BJ (cell line): ENCODE measurements at places on chromosomes 6 and 20.

GRCh38 chr6:56727097-56727850, 84.6 kb upstream of the DST start:
- DNase-seq = no peak

GRCh38 chr6:142567461-142567860, 265.7 kb downstream of the ADGRG6 start:
- no peak for DNase-seq

GRCh38 chr6:24313251-24314141, 44.4 kb downstream of the DCDC2 start:
- no peak for DNase-seq

GRCh38 chr6:151225919-151226318, 13.8 kb upstream of the AKAP12 start:
- no peak for DNase-seq

DNA sequence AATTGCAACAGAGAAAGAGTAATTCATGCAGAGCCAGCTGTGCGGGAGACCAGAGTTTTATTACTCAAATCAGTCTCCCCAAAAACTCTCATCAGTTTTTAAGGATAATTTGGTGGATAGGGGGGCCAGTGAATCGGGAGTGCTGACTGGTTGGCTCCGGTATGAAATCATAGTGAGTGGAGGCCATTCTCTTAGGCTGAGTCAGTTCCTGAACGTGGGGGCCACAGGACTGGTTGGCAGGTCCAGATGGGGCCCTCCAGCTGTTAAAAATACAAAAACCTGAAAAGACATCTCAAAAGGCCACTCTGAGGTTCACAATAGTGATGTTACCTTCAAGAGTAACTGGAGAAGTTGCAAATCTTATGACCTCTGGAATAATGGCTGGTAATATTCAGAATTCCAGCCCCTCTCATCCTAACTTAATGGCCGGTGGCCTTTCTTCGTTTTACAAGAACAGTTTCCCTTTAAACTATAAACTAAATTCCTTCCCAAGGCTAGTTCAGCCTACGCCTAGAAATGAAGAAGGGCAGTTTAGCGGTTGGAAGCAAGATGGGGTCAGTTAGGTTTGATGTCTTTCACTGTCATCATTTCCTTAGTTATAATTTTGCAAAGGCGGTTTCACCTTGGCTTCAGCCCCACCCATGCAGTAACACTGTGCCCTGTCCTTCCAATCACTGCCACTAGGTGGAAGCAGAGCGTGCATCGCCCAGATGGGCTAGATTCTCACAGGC, 6.8 kb upstream of the MICA start:
- no peak for DNase-seq

DNA sequence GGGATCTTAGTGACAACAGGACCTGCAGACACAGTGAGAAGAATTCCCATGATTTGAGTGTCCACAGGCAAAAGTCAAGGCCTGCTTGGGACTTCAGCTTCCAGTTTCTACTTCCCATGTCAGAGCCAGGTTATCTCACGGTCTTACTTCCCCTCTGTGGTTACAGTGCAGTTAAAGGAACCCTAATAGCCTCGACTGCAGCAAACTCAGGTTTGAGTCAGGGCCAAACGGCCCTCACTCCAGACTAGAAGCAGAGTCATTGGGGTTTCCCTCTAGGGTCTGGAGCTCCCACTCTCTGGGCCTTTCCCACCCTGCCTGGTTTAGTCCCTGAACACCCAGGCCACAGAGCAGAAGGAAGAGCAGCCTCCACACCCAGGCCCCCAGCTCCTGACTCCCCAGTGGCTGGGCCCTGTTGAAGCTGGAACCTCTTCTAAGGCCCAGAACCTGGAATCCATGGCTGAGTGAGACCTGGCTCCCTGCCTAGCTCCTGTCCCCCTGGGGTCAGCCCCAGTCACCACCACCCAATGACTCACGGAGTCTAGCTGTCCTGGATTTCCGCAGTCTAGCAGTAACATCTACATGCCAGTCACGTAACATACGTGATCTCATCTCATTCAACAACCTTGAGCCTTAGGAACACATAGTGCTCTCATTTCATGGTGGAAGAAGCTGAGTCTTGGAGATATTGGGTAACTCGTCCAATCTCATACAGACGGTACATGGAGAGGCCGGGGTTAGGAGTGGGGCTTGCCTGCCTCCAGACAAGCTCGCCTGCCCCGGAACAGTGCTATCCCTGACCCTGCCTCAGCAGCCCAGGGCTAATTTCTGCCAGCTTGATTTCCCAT, 9.2 kb upstream of the GHRH start:
- DNase-seq = no peak

- peak; percentile 70 for DNase-seq
Observed at GRCh38 chr20:31713312-31714273, 9.1 kb downstream of the BCL2L1 start.

- no peak for DNase-seq
Observed at GRCh38 chr20:56400001-56400640, 7.7 kb downstream of the CSTF1 start.

DNA sequence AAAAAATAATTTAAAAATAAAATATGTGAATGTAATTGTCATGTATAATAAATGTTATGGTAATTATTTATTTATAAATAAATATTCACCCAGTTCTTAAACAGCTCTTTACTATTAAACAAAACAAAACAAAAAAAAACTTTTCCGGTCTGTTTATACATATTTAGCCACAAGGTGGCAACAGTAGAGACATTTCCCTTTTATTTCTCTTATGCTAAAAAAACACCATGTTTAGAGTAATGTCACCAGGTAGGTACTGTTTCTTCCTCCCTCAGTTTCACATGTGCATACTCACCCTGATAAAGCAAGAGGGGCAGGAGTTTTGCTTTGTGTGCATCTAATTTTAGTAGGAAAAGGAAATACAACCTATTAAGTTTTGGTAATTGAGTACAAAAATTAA, 610.4 kb upstream of the IMPG1 start:
- DNase-seq = no peak

DNA sequence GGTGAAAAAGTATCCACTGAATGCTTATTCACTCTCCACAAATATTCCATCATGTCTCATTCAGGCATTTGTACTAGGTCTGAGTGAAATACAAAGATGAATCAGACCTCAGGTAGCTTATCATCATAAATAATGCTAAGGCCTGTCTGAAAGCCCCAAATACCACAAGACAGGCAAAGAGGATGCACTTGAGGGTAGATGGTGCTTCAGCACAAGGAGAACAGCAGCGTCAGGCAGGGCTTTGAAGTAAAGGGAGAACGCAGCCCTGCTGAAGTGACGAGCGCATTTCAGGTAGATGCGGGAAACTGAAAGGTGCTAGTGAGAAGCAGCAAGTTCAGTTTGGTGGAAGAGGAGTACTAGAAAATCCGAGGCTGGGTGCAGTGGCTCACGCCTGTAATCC, 38.7 kb downstream of the MAP3K5 start:
- no peak for DNase-seq

GRCh38 chr6:39770446-39770845, 21.7 kb upstream of the DAAM2 start:
- no peak for DNase-seq

DNA sequence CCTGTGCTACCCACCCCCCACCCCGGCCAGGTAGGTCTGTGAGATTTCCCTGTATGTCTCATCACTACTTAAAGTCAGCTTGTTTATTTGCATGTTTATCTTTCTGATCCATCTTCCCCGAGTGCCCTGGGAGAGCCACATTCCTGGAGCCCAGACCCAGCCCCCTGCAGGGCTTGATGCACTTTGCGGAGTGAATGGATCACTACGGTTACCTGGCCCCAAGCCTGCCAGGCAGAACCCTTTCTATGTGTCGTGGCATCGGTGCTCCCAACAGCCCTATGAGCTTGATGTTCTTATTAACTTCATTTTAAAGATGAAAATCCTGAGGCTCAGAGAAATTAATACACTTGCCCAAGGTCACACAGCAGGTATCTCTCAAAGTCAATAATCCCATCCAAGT, 13.6 kb upstream of the SLCO4A1 start:
- DNase-seq = no peak

- DNase-seq = no peak
Observed at GRCh38 chr6:128719786-128720185, 163.2 kb upstream of the LAMA2 start.

DNA sequence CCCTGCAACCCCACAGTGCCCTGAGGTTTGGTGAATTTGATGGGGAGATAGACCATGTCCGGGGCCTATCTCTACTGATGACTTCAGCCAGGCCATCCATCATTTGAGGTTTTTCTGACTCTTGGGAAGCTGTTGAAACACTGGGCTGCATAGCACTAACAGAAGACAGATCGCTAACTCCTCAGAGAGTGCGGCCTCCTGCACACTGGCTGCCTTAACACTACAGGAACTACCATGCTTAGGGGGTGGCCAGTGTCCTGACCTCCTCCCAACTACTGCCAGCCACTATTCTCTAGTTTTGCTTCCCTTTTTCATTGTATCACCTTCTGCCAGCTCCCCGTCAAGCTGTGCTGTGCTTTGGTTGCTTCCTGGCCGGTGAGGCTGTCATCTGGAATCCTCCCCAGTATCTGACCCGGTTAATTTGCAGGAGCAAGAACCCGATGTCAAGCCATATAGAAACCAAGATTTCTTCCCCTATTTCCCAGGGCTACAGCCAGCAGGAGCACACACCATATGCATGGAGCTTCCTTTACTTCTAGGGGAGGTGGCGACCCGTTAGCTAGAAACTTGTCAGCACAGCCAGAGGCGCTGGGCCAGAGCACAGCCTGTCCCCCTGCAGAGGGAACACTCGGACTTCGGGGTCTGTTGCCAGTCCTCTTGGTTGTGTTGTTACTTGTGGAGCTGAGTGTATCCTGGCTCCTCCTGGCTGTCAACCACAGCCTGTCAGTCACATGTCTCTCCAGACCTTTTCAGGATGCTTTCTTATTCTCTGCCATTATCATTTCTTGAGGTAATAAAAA, 57.3 kb upstream of the TRAF3IP2 start:
- DNase-seq = no peak

GRCh38 chr6:136464874-136465273, 85.3 kb downstream of the MAP7 start:
- DNase-seq = no peak

GRCh38 chr6:48177786-48178185, 66.8 kb upstream of the PTCHD4 start:
- no peak for DNase-seq

DNA sequence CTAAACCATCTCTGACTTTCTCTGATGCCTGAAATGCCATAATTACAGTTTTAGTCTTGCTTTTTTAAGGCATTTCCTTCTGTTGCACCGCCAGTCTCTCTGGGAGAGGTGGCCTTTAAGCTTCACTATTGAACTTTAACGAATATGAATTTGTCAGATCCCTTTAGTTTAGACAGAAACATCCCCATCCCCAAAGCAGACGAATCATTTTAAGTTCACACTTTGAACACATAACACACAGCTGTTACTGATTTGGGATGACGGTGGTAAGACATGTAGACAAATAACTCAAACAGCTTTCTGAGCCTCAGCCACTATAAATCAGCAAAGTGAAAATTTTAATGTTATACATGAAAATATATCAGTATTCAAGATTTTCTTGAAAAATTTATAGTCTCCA, 7.2 kb upstream of the IPCEF1 start:
- no peak for DNase-seq

GRCh38 chr6:75308250-75308988, 23.8 kb upstream of the TMEM30A start:
- no peak for DNase-seq

GRCh38 chr6:168393126-168393870, 47.7 kb upstream of the SMOC2 start:
- DNase-seq = no peak

GRCh38 chr20:32682508-32682987, 8.8 kb upstream of the C20orf203 start:
- no peak for DNase-seq

DNA sequence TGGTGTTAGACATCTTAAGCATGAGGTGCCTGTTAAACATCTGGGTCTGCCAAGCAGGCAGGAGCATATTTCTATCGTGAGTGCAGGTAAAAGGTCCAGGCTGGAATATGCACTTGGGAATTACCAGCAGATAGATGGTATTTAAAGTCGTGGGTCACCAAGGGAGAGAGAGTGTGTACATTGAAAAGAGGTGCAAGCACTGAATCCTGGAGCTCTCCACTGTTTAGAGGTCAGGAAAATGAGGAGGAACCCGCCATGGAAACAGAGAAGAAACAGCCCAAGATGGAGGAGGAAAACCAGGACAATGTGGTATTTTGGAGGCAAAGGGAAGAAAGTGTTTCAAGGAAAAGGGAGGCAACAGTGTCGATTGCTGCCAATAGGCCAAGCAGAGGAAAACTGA, 46.4 kb downstream of the TNFRSF21 start:
- DNase-seq = no peak

- DNase-seq = no peak
Observed at GRCh38 chr6:151847064-151847463, 39.6 kb downstream of the ESR1 start.

GRCh38 chr6:163646133-163646532, 231.6 kb downstream of the QKI start:
- no peak for DNase-seq

DNA sequence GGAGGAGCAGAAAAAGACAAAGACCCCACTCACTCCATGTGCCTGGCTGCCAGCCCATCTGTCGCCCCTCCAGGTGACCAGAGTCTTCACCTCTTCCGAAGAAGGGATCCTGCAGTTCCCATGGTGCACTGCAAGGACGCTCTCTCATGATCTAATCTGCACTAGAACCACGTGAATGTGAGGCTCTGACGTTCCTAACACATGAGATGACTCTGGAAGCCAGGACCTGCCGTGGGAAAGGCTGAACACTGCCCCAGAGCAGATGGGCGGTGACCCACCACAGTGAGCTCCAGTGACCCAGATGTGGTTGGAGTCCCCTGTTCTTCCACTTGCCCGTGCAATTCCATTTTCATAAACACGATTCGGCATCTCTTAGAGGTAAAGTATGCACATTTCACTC, 39.6 kb upstream of the PDE10A start:
- no peak for DNase-seq

DNA sequence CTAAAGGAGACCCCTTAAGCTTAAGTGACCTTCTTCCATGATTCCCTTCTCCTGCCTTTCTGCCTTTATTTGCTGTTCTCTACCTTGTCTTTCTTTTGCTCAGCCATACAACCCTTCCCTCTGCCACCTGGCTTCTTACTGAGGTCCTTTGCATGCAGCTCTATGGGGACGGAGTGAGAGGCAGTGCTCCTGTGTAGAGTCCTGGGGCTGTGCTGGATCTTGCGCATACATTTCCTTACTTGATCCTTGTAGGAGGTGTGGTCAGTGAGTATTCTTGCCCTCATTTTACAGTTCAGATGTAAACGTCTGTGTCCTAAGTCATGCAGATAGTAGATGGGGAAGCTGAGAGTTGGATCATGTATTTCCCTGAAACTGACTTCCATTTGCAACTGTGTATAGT, 5.7 kb downstream of the SASH1 start:
- no peak for DNase-seq

- DNase-seq = no peak
Observed at GRCh38 chr20:31760519-31761240, 21.6 kb downstream of the TPX2 start.
